GM23248 (cell line): ENCODE measurements at places on chromosomes 13 and 19. TPM values are rescaled to one million over a fixed set of nuclear protein-coding genes. Genes with fewer than 3 reads are reported as not detected.
A peak's percentile ranks its signal among the peaks of the same experiment; 100 is the strongest.

- peak; percentile 15 for DNase-seq
Measured at GRCh38 chr13:111058796-111059506, 56.2 kb upstream of the ARHGEF7 start.

Gene KCTD4
- 1.8 and 2.1 TPM in 2 replicates for polyA plus RNA-seq

GRCh38 chr13:99978799-99979452 is 2.7 kb upstream of the ZIC2 start:
- no peak for DNase-seq

DNA sequence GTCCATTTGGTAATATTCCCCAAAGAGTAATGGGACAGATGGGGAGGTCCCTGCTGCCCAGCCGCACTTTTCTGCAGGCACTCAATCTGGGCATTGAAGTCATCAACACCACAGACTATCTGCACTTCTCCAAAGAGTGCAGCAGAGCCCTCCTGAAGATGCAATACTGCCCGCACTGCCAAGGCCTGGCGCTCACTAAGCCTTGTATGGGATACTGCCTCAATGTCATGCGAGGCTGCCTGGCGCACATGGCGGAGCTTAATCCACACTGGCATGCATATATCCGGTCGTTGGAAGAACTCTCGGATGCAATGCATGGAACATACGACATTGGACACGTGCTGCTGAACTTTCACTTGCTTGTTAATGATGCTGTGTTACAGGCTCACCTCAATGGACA is 295.0 kb downstream of the GPC5 start:
- DNase-seq, result no peak

DNA sequence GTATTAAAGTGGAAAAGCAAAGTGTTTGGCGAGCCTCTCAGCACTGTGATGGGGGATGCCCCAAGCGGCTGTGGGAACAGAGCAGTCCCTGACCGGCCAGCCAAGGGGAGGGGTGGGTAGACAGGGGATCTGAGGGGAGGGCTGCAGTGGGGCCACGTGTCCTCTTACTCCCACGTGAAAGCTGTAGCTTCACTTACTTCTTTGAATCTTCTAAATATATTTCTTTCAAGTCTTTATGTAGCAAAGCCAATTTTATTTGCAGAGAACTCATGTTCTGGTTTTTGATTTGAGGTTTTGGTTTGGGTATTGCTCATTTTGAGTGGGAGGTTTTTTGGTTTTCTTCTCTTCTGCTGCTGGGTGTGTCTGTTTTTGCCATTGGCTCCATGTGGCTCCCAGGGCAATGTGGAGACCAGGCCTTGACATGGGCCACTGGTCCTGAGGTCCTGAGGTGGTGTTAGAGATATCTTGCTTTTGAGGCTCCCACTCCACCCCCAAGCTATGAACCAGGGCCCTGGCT is 17.7 kb upstream of the OVOL3 start:
- DNase-seq, result peak; percentile 42

DNA sequence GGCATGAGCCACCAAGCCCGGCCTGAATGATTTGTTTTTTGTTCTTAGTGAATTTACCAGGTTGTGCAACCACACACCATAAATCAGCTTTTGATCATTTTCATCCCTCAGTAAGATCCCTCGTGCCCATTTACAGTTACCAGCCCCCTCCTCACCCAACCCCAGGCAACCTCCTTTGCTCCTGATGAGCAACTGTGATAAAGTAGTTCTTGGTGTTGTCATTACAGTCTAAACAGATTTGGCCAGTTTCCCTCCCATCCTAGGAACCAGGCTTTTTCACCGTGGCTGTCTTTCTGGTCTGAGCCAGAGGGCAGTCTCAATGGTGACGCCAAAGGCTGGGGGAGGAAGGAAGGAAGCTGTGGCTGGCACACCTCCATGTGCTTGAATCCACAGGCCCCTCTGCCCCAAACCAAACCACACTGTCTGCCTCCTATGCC is 61.2 kb upstream of the WDFY2 start:
- peak; percentile 90 for DNase-seq

Gene WTIP
- 2.2 and 3.5 TPM in 2 replicates for polyA plus RNA-seq

GRCh38 chr19:47537493-47537892 is 22.6 kb upstream of the NAPA start:
- no peak for DNase-seq

- peak; percentile 74 for DNase-seq
Measured at GRCh38 chr13:39616087-39616694, 13.2 kb upstream of the LHFPL6 start.

Gene TMEM255B
- 6.8 and 8.2 TPM in 2 replicates for polyA plus RNA-seq

GRCh38 chr19:10603084-10603872 is 16.2 kb upstream of the AP1M2 start:
- DNase-seq, result no peak

Gene KLK14
- polyA plus RNA-seq, result not detected in 2 replicates

DNA sequence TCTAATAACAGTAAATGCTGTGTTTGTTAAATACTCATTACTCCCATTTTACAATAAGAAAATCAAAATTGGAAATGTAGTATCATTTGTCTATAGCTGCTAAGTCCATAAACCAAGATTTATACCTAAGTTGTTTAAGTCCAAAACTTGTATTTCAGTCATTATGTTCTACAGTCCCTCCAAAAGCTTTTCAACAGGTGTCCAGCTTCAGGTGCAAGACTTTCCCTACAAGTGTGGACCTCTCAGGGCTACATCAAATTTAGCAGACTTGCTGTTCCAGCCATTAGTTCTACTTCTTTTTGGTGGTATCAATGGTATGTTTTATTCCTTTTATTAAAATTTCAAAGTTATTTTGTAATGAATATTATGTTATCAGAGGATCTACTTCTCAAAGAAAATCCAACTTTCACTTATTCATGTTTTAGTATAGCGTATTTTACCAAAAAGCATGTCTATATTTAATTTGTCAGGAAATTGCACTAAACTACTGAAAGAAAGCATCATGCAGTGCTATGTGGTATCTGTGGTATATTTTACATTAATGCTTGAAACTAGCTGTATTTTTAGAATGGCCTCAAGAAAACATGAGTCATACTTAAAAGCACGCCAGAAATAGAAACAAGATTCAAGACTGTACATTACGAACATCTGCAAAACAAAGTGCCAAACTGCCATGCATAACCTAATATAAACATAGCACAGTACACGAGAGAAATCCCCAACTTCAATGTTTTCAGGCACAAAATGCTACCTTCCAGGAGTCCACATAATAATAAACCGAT is 44.5 kb downstream of the VWA8 start:
- peak; percentile 84 for DNase-seq

- DNase-seq, result peak; percentile 77
Measured at GRCh38 chr13:26600343-26600742, 42.9 kb downstream of the WASF3 start.

Gene CPB2
- 0.11 TPM in 1 of 2 replicates, not detected in the other for polyA plus RNA-seq

- DNase-seq, result no peak
Measured at GRCh38 chr13:51811046-51811445, 7.1 kb upstream of the DHRS12 start.

Gene PEAK3
- polyA plus RNA-seq, result 0.19 TPM in 1 of 2 replicates, not detected in the other

- no peak for DNase-seq
Measured at GRCh38 chr19:18130523-18131242, 22.3 kb upstream of the PIK3R2 start.

Gene LILRA1
- polyA plus RNA-seq, result not detected in 2 replicates

- no peak for DNase-seq
Measured at GRCh38 chr13:29541400-29541799, 54.1 kb downstream of the SLC7A1 start.

- peak; percentile 55 for DNase-seq
Measured at GRCh38 chr13:77919246-77919920, 752 bp upstream of the EDNRB start.

Gene SLC10A2
- not detected in 2 replicates for polyA plus RNA-seq

- DNase-seq, result peak; percentile 54
Measured at GRCh38 chr13:46905249-46905648, 8.4 kb upstream of the HTR2A start.

GRCh38 chr13:55999709-56000108 is 1141.0 kb upstream of the PRR20A start:
- DNase-seq, result no peak

- DNase-seq, result no peak
Measured at GRCh38 chr13:35478271-35479037, 2.0 kb upstream of the MAB21L1 start.

GRCh38 chr13:107675847-107676550 is 539.3 kb downstream of the LIG4 start:
- DNase-seq, result no peak

Gene ICAM5
- 8.8 and 9.8 TPM in 2 replicates for polyA plus RNA-seq

Gene TMEM238
- polyA plus RNA-seq, result not detected in 2 replicates

Gene SHANK1
- 0.58 and 0.62 TPM in 2 replicates for polyA plus RNA-seq

Gene BEST2
- polyA plus RNA-seq, result not detected in 2 replicates

GRCh38 chr13:27193496-27193895 is 21.9 kb upstream of the USP12 start:
- DNase-seq, result no peak

GRCh38 chr19:44903602-44904425 is 1.8 kb upstream of the APOE start:
- DNase-seq, result peak; percentile 63

DNA sequence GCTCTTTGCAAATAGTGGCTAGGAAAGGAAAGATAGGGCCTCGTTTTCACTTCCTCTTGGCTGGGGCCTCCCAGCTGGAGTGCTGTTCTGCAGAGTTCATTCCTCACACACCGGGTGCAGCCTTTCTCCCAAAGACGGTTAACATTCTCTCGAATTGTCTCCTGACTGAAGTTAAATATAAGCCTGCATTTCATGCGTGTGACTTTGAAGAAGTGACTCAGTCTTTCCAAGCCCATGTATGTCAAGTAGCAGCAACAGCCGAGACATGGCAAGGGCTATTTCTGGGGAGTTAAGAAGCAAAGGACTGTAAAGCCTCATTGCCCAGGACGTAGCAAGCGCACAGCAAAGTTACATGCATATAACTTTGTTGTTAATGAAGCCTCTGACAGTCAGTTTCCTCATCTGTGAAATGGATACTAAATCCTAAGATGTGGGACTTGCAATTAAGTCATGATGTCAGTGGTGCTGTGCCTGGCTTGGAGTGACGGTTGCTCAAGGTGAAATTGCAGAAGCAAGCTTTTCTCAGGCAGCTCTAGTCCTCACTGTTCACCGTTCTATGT is 502.4 kb downstream of the MYO16 start:
- DNase-seq, result peak; percentile 48

Gene TSKS
- 0.31 and 0.93 TPM in 2 replicates for polyA plus RNA-seq

- no peak for DNase-seq
Measured at GRCh38 chr19:5285955-5286354, 54.7 kb downstream of the PTPRS start.

DNA sequence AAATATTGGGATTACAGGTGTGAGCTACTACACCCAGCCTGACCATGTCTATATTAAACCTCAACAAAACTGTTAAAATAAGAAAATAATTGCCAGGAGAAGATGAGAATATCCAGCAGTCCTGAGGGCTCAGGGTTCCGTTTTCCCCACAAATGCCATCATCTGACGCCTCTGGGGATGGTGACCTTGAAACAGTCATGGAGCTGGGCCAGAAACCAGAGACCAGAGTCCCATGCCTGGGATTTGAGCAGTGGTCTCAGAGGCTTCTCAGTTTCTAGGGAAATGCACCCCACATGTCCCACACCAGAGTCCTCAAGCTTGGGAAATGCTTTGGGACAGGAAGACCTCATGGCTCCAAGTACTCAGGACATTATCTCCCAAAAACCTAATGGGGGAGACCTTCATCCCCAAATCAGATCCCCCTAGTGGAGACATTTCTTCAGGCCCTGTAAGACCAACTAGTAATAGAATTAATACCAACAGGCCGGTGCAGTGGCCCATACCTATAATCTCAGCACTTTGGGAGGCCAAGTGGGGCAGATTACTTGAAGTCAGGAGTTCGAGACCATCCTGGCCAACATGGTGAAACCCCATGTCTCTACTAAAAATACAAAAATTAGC is 2.9 kb upstream of the MAP1S start:
- peak; percentile 23 for DNase-seq

GRCh38 chr13:27233964-27234363 is 17.4 kb upstream of the RPL21 start:
- DNase-seq, result no peak

Gene TLE6
- polyA plus RNA-seq, result 0.21 and 0.68 TPM in 2 replicates

Gene POU2F2
- polyA plus RNA-seq, result 3.0 and 4.6 TPM in 2 replicates

Gene ZNF814
- polyA plus RNA-seq, result 11.7 and 14.1 TPM in 2 replicates

- DNase-seq, result no peak
Measured at GRCh38 chr13:39571502-39572092, 31.4 kb downstream of the LHFPL6 start.

Gene LCP1
- polyA plus RNA-seq, result 0.64 and 1.3 TPM in 2 replicates

Gene DIRAS1
- polyA plus RNA-seq, result 2.6 TPM in 2 replicates

DNA sequence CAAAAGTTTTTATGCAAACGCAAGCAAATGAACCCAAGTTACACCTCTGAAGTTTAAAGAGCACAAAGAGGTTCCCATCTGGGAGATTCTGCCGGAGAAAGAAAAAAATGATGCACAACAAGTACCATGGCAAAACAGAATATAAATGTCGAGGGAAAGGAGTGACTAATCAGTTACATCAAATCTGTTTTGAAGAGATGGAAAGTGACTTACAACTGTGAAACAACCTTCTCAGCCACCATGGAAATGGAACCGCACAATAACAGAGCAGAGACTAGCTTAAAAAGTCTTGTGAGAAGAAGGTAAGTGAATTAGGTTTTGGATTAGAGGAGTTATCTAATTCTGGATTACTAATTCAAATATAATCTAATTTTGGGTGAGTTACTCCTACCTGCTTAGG is 2.4 kb downstream of the HSPH1 start:
- DNase-seq, result peak; percentile 25

DNA sequence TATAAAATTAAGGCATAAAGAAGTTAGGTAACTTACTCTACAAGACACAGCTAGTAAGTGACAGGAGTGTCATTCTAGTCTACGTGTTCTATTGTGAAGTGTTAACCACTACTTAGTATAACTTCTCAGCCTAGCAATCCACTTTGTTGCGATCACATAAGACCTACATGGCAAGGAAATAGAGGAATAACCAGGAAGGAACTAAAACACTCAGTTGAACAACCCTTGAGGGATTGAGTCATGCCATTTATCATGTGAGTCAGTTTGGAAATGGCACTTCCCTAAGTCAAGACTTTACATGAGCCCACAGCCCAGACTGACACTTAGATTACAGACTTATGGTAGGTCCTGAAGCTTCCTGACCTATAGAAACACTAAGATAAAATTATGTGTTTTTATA is 279.5 kb upstream of the PCDH20 start:
- no peak for DNase-seq

Gene ETV2
- 0.91 and 0.93 TPM in 2 replicates for polyA plus RNA-seq

DNA sequence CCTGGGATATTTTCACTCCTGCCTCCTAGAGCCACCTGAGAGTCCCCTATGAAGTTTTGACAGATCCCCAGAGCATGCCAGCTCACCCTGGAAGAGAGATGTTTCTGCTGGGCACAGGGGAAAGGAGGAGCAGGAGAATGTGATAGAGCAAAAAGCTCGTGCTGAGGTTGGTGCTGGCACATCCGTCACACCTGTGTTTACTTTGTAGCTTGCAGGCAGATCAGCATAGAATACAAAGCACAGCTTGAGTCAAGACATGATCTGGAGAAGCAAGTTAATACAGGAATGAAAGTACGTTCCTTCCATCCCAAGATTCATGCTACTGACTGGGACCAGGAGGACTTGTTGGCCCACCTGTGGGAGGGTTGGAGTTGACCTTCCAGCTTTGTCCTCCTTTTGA is 46.1 kb downstream of the HSPH1 start:
- DNase-seq, result no peak

GRCh38 chr13:101341464-101341863 is 74.8 kb downstream of the NALCN start:
- DNase-seq, result peak; percentile 7

Gene TEX29
- polyA plus RNA-seq, result 0.75 TPM in 1 of 2 replicates, not detected in the other

Gene UBE2L5
- polyA plus RNA-seq, result not detected in 2 replicates

GRCh38 chr19:19067276-19068072 is 3.7 kb downstream of the SLC25A42 start:
- DNase-seq, result peak; percentile 68

Gene ZNF320
- polyA plus RNA-seq, result 4.3 and 5.3 TPM in 2 replicates

- no peak for DNase-seq
Measured at GRCh38 chr19:39304701-39305571, 8.7 kb downstream of the IFNL1 start.

GRCh38 chr13:31803311-31803710 is 64.0 kb downstream of the RXFP2 start:
- no peak for DNase-seq

Gene NDUFA7
- polyA plus RNA-seq, result 105 and 108 TPM in 2 replicates
